ENCODE measurements at places on chromosomes 5 and 9.

- no peak for DNase-seq
Observed at GRCh38 chr5:112960315-112960714, 16.3 kb upstream of the DCP2 start.

GRCh38 chr9:5288591-5288990, 15.9 kb downstream of the RLN2 start:
- no peak for DNase-seq

GRCh38 chr9:114005371-114006154, 72.5 kb downstream of the AMBP start:
- DNase-seq = no peak

GRCh38 chr9:32877103-32877502, 93.8 kb downstream of the TMEM215 start:
- DNase-seq = no peak

GRCh38 chr9:100277166-100277979, 75.4 kb downstream of the TEX10 start:
- no peak for DNase-seq

- DNase-seq = no peak
Observed at GRCh38 chr5:1765141-1765879, 34.3 kb downstream of the MRPL36 start.

GRCh38 chr9:16743375-16743774, 127.1 kb downstream of the BNC2 start:
- no peak for DNase-seq

DNA sequence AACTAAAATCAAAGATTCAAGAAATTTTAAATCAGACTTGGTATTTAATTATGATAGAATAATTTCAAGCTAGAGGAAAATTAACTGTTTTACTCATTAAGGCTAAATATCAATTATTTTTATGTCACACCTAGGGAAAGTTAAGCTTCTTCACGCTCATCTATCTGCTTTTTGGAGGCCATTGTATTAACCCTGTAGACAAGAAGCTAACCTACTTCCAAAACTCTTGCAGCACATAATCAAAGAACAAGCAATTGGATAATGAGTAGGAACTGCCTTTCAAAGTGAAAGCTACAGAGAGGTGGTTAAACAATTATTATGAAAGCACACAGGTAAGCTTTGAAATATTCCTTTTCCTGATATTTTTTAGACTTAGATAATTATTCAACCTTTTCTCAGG, 6.7 kb downstream of the EBF1 start:
- DNase-seq = no peak

DNA sequence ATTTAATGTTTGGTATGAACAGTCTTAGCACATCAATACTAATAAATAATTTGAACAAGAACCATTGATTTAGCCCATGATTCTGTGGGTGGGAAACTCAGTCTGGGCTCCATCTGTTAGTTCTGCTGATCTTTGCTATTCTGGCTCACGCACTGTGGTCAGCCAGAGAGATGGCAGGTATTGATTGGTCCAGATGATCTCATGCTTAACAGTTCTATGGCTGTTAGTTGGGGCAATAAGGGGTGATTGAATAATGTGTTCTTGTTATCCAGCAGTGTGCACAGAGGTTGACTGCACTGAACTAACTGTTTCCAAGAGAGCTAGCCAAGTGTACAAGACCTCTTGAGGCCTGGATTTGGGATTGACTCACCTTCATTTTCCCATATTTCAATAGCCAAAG, 824.3 kb downstream of the SEMA5A start:
- DNase-seq = no peak

GRCh38 chr9:2872931-2873323, 29.0 kb upstream of the PUM3 start:
- DNase-seq = no peak

DNA sequence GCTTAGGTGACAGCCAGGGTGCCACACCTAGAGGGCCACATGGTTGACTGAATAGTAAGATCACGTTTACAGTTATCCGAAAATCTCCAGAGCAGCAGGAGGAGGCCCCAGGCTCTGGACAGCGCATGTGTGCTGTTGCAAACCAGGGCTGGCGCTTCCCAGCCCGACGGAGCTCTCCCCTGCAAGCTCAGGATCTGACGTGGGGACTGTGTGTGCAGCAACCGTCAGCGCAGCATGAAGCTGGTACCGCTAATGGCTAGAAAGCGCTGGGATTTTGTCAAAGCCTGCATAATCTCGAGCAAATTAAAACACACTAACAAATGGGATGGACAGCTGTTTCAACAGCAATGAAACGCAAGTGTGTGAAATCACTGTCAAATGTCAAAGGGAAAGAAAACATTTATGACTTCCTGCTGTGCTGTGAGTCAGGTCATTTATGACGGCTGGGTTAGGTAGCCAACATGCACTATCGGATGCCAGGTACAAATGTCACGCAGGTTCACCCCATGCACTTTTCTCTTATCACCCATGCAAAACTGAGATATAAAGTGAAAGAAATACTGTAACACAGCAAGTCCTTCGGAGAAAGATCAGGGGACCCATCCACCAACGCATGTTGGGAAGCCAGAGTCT, 7.5 kb downstream of the SURF4 start:
- DNase-seq = no peak

GRCh38 chr9:126171641-126172040, 155.0 kb upstream of the MVB12B start:
- DNase-seq = no peak

DNA sequence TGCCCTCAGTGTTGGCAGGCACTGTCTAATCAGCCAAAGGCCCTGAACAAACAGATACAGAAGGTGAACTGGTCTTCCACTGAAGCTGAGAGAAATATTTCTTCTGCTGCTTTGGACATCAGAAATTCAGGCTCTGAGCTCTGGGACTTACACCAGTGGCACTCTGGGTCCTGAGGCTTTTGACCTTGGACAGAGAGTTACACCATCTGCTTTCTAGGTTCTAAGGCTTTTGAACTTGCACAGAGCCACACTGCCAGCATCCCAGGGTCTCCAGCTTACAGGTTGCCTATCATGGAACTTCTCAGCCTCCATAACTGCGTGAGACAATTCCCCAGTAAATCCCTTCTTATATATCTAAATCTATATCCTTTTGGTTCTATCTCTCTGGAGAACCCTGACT, 326.7 kb downstream of the MLLT3 start:
- no peak for DNase-seq

DNA sequence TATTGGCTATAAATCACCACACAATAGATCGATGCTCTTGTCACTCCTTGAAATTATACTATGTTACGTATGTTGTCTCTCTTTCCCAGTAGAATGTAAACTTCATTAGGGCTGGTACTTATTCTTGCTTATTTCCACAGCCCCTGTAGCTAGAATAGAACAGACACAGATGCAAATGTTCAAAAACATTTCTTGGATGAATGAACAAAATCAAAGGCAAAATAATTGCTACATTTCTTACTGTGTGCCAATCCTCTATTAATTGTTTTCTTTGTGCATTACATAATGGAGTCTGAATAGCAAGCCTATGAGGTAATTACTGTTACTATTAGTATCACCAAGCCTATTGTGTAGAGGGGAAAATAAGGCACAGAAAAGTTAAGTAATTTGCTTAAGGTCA, 725 bp upstream of the OR13C2 start:
- no peak for DNase-seq

- DNase-seq = no peak
Observed at GRCh38 chr9:133734590-133735414, 3.4 kb downstream of the SARDH start.

- DNase-seq = no peak
Observed at GRCh38 chr9:37988041-37988440, 81.0 kb downstream of the SHB start.

DNA sequence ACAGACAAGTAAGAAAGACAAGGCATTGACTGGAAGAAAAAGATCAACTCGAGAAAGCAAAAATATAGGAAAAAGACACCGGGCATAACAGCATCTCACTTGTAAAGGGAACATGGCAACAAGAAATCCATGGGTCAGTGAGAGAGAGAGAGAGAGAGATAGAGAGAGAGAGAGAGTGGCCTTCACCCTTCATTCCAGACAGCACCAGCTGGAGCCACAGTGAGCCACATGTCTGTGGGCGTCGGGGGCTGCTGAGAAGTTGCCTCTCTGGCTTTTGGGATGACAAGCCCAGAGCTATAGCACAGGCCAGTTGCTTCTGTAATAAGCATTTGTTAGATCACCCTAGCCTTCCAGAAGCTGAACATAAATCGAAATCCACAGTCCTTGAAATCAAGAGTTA, 20.3 kb upstream of the ENC1 start:
- DNase-seq = no peak

DNA sequence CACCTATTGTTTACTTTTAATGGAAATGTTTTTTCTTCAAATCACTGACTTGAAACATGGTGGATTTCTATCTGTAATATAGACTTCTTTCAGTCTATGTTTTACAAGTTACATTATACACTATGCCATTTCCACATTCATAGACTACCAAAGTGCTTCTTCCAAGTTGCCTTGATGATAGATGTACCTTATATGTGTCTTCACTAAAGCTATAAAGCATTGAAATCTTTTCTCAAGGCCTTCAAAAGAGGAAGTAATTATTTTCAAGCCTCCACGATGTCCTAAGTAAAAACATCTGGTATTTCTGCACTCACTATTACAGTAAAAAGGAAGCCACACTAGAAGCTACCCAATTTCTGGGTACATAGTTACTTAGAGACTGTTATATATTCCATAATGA, 113.3 kb downstream of the FGF10 start:
- DNase-seq = no peak

GRCh38 chr5:25255128-25255527, 610.4 kb upstream of the CDH10 start:
- no peak for DNase-seq

DNA sequence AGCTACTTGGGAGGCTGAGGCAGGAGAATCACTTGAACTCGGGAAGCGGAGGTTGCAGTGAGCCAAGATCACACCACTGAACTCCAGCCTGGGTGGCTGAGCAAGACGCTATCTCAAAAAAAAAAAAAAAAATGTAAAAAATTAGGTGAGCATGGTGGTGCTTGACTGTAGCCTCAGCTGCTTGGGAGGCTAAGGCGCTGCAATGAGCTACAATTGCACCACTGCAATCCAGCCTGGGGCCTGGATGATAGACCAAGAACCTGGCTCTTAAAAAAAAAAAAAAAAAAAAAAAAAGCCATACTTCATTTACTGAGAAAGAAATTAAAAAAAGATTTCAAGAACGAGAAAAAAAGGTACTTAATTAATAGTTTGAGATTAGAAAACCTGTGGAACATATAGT, 62.1 kb downstream of the SVEP1 start:
- DNase-seq = no peak

GRCh38 chr9:93010056-93010455, 48.4 kb upstream of the SUSD3 start:
- DNase-seq = no peak

GRCh38 chr5:67542479-67542878, 345.9 kb upstream of the CD180 start:
- DNase-seq = no peak

DNA sequence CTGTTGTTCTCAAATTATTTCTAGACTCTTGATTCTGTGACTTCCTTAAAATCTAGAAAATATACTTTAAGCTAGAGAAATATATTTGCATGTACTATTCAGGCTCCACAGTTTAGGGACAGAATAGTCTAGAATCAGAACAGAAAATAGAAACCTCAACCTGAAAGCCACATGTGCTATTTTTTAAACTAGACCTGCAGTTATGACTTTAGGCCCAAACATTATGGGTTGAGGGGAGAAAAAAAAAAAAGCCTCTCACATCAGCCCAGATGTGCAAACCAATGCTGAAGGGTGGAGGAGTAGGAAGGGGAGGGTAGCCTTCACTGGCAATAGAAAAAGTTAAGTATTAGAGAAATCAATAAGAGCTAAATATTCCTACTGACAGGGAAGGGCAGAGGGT, 35.7 kb downstream of the ELL2 start:
- DNase-seq = no peak

DNA sequence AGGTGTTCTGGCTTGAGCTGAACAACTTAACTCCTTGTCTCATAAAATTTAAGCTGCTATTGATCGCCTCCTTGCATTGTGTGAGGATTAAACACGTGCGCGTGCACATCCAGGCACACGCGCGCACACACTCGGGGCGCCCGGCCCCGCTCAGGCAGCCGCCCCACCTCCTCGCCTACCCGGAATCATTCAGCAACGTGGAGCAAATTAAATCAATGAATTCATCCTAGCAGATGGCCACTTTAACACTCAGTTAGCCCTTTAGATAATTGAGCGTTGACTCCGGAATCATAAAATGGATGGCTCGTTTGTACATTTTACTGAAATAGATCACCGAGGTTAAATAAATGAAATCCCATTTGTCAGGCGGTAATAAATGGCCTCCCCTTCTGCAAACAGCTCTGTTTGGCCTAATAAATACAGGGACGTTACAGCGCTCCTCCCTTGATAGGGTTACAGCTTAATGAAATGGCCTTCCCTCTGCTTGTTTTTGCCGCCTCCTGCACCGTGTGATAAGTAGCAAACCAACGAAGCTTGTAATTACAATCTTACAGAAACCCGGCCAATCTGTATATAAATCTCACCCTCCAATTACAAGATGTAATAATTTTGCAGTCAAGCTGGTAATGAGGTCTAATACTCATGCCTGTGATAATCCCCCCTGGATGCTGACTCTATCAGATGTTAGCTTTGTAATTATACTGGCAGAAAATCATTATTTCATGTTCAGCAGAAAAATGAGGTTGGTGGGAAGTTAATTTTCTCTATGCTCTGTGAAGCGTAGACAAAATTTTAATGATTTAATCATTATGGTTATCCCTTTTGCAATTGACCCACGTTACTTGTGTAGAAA, 229.7 kb upstream of the IRX4 start:
- DNase-seq = no peak

GRCh38 chr5:115857057-115857479, 15.3 kb downstream of the AP3S1 start:
- no peak for DNase-seq

GRCh38 chr9:124298646-124299235, 41.0 kb downstream of the NEK6 start:
- DNase-seq = no peak

GRCh38 chr5:133794771-133795415, 173.5 kb downstream of the C5orf15 start:
- no peak for DNase-seq

DNA sequence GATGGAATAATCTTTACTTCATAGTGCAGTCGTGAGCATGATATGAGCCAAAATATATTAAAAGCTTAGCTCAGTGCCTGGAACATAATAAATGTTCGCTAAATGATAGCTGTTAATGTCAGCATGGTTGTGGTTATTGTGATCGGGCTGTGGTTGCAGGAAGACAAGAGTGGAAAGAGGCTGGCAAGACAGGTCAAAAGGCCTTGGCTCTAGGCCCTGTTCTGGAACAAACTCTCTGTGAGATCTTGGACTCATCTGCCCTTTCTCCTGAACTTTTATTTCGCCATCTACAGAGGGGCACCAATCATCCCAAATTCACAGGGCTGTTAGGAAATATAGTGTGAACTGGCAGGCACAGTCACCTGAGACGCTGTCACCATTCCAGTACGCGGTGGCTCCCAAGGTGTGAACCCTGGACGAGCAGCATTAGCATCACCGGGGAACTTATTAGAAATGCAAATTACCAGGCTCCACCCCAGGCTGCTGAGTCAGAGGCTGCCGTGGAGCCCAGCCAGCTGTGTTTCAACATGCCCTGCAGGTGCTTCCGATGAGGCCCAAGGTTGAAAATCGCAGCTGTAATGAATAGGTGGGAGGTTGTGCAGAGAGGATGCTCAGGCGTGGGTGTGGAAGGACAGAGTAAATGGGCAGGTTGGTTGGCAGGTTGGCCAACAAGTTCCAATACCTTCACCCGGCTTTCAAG, 50.2 kb upstream of the SAP30L start:
- DNase-seq = no peak

- DNase-seq = no peak
Observed at GRCh38 chr9:1495282-1496030, 445.3 kb downstream of the DMRT2 start.

GRCh38 chr9:94945197-94946144, 219.0 kb downstream of the AOPEP start:
- no peak for DNase-seq
